ENCODE measurements at places on chromosomes 1 and 21.

DNA sequence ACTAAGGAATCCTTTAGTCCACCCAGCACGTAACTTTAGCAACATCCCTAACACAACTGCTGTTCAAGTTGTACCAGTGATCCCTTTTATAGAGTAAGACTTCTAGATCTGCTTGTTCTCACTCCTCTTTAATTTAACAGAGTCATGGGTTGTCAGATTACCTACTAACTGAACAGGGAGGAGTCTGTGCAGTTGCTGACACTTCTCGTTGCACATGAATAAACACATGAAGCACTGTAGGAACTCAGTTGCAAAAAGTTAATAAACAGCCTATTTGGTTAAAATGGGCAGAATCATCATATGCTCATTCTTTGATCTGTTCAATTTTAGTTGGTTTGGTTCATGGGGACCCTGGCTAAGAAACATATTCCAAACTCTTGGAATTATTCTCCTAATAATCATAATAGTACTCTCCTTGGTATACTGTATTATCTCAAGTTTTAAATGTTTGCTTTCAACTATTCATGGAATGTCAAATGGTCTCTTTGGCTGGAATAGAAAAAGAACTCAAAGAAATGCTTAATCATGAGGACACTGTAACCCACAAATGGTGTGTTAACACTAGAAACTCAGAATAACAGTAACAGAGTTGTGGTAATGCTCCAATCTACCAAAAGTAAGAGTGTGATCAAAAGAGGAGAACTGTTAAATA lies 15.6 kb downstream of the PLPPR5 start:
- no peak for DNase-seq

DNA sequence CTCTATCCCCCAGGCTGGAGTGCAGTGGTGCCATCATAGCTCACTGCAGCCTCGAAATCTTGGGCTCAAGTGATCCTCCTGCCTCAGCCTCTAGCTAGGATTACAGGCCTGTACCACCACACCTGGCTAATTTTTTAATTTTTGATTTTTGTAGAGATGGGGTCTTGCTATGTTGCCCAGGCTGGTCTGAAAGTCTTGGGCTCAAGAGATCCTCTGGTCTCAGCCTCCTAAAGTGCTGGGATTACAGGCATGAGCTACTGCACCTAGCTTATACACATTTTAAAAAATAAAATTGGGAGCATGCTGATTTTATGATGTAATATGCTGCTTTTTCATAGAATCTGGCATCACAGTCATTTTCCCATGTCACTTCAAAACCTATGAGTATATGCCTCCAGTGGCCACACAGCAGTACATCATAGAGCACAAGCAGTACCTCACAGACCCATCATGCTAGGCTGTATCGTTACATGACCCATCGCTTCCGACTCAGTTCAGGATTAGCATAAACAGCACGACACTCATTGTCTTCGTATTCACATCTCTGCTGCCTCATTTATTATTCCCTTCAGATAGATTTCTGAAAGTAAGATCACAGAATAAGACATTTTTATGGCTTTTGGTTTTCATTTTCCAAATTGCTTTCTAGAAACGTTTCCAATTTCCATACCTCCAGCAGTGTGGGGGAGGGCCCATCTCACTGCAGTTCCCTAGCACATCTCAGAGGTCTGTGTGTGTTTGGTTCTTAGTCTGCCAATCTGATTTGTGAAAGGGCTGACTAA lies 35.9 kb upstream of the CCSAP start:
- no peak for DNase-seq

- no peak for DNase-seq
These were observed 31.9 kb downstream of the GLUL start for GRCh38 chr1:182359645-182360044.

GRCh38 chr1:206509612-206510257 lies 2.4 kb downstream of the RASSF5 start:
- no peak for DNase-seq

DNA sequence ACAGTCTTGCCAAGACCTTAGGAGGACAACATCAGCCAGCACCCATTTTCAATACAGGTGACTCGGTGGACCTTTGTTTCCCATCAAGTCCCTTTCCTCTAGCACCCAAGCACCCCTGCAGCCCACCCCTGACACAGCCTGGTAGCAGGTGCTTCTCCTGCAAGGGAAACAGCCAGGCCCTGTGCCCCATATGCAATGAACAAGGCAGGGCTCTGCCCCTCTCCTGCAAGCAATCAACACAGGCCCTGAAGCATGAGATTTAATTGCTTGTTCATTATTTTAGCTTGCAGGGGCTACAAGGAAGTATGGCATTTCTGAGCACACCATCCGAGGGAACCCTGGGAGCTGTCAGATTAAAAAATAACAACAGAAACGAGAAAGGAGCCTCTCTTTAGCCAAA lies 35.4 kb downstream of the TCP10L start:
- DNase-seq: no peak

- no peak for DNase-seq
These were observed 32.7 kb upstream of the KIRREL1 start for GRCh38 chr1:157960773-157961172.
